HFFc6 (cell line): ENCODE measurements at places on chromosomes 5 and 9. TPM values are rescaled to one million over a fixed set of nuclear protein-coding genes. Genes with fewer than 3 reads are reported as not detected.

- no peak overlapping the region for H3K27ac ChIP-seq
- H3K27me3 ChIP-seq, result peaks cover 9% of the 10 kb centered on the region; the same call in 1 of the 2 replicates
- H3K4me3 ChIP-seq, result no peak overlapping the region
- no peaks in the 10 kb centered on the region for H3K36me3 ChIP-seq
- peaks cover 13% of the 10 kb centered on the region; the same call in 1 of the 2 replicates for H3K4me1 ChIP-seq
- peak; percentile 66 for DNase-seq
Observed at GRCh38 chr9:71604197-71605063, 163.9 kb downstream of the CEMIP2 start.

AKNA gene
- total RNA-seq, result 8.5 to 10.9 TPM (median 8.8 TPM) in 3 replicates

DNA sequence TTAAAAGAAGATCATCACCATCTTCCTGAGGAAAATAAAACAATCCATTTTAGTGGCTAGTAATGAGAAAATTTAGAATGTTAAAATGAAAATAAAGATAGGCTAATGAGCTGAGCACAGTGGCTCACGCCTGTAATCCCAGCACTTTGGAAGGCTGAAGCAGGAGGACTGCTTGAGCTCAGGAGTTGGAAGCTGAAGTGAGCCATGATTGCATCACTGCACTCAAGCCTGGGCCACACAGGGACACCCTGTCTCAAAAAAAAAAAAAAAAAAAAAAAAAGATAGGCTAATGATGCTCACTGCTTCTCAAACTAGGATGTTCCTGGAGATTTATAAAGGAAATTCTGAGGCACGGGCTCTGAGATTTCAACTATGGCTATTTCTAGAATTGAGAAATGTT is 50.3 kb downstream of the CPLANE1 start:
- H3K4me3 ChIP-seq, result no peak overlapping the region
- no peak for DNase-seq
- H3K36me3 ChIP-seq, result peaks cover 9% of the 10 kb centered on the region
- no peaks in the 10 kb centered on the region for H3K27me3 ChIP-seq

DNA sequence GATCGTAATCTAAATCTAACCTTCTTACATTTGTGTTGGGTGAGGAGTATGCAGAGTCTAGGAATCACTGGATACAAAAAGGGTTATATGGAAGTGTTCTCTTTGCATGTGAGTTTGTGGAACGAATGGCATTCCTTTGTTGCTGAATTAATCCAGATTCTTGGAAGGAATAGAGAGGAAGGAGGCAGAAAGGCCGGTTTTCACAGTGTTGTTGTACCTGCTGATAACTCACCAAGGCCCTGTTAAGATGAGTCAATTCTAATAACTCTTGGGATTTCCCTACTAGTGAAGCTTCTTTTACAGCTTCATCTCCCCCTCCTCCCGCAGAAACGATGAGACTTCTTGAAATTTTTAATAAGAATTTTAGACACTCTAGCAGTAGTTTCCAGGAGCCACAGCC is 84.0 kb downstream of the ZSWIM6 start:
- H3K36me3 ChIP-seq, result peaks cover 7% of the 10 kb centered on the region; the same call in 1 of the 2 replicates
- DNase-seq, result no peak
- 0 out of 2 replicates have a peak, but pooled peaks cover 5% of the 10 kb centered on the region for H3K27me3 ChIP-seq
- H3K4me3 ChIP-seq, result no peak overlapping the region
- peak overlapping the region; percentile 25; the same call in 1 of the 2 replicates for H3K27ac ChIP-seq

C9 gene
- 0.18 TPM in 1 of 2 replicates, not detected in the other for total RNA-seq

CRHBP gene
- not detected in 3 replicates for total RNA-seq

- no peak overlapping the region for H3K4me3 ChIP-seq
- H3K4me1 ChIP-seq, result peaks cover 7% of the 10 kb centered on the region
- H3K27me3 ChIP-seq, result peaks cover 10% of the 10 kb centered on the region
- no peak overlapping the region for H3K27ac ChIP-seq
- no peaks in the 10 kb centered on the region for H3K36me3 ChIP-seq
Observed at GRCh38 chr9:19922476-19923118, 133.8 kb upstream of the SLC24A2 start.

ARAP3 gene
- 9.0 to 15.5 TPM (median 10.1 TPM) in 3 replicates for total RNA-seq

GRCh38 chr5:177452688-177453638 is 6.3 kb downstream of the PRR7 start:
- no peak for DNase-seq
- peak overlapping the region; percentile 19; the same call in 1 of the 2 replicates for H3K4me3 ChIP-seq
- peaks cover 14% of the 10 kb centered on the region for H3K36me3 ChIP-seq

- peak overlapping the region; percentile 81 for H3K27ac ChIP-seq
- peaks cover 4% of the 10 kb centered on the region; the same call in 1 of the 2 replicates for H3K36me3 ChIP-seq
- peak overlapping the region; percentile 89 for H3K4me3 ChIP-seq
- H3K27me3 ChIP-seq, result peaks cover 2% of the 10 kb centered on the region
- peaks cover 43% of the 10 kb centered on the region for H3K4me1 ChIP-seq
Observed at GRCh38 chr5:131262953-131263541, 806 bp upstream of the CDC42SE2 start.

- no peaks in the 10 kb centered on the region for H3K4me1 ChIP-seq
- H3K27ac ChIP-seq, result no peak overlapping the region
- H3K27me3 ChIP-seq, result no peaks in the 10 kb centered on the region; the same call in none of the 2 replicates
- no peaks in the 10 kb centered on the region for H3K36me3 ChIP-seq
Observed at GRCh38 chr5:175743676-175744210, 85.9 kb downstream of the HRH2 start.

- H3K36me3 ChIP-seq, result peaks cover 17% of the 10 kb centered on the region
- no peak overlapping the region for H3K27ac ChIP-seq
- H3K27me3 ChIP-seq, result no peaks in the 10 kb centered on the region
- DNase-seq, result no peak
- H3K4me3 ChIP-seq, result no peak overlapping the region
- H3K4me1 ChIP-seq, result peaks cover 12% of the 10 kb centered on the region
Observed at GRCh38 chr5:176943816-176944215, 44.7 kb upstream of the HK3 start.

DNA sequence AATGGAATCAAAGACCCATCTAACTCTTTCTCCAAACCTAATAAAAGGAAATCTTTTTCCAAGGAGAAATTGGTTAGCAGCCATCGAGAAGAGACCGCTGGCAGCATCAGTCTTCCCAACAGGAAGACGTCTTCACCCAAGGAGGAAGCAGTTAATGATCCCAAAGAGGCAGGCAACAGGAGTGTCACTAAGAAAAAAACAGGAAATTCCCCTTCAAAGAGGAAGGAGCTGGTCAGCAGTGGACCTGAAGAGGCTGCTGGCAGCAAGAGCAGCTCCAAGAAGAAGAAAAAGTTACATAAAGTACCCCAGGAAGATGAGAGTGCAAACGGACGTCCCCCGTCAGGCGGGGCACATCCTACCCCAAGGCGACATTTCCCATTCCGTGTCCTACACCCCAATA is 143.7 kb downstream of the ELAVL2 start:
- DNase-seq, result no peak
- H3K4me1 ChIP-seq, result no peaks in the 10 kb centered on the region
- H3K36me3 ChIP-seq, result no peaks in the 10 kb centered on the region
- H3K27ac ChIP-seq, result no peak overlapping the region
- H3K4me3 ChIP-seq, result no peak overlapping the region

DNA sequence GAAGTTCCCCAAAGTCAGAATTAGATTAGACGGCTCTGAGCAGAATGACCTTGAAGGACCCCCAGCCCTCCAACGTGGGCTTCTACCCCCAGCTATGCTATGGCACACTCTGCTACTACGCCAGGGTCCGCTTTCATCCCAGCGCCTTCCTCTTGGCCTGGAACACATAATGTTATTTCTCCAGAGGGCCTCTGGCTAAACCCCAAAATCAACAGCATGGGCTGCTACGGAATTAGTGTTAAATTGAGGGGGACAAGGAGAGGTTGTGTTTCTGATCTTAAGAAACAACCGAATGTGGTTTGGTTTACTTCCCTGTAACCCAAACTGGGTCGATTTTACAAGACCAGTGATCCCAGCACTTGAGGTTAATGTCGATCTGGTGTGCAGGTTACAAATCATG is 97.1 kb downstream of the ZNF618 start:
- peaks cover 23% of the 10 kb centered on the region for H3K4me1 ChIP-seq
- no peak overlapping the region for H3K27ac ChIP-seq
- H3K36me3 ChIP-seq, result peaks cover 18% of the 10 kb centered on the region
- no peak for DNase-seq

GRCh38 chr5:15074651-15075050 is 203.1 kb upstream of the ANKH start:
- H3K36me3 ChIP-seq, result no peaks in the 10 kb centered on the region
- peaks cover 2% of the 10 kb centered on the region; the same call in 1 of the 2 replicates for H3K27me3 ChIP-seq
- DNase-seq, result no peak
- H3K4me1 ChIP-seq, result no peaks in the 10 kb centered on the region

PKN3 gene
- total RNA-seq, result 2.2 to 4.4 TPM (median 3.3 TPM) in 3 replicates

- H3K27ac ChIP-seq, result no peak overlapping the region
- H3K36me3 ChIP-seq, result no peaks in the 10 kb centered on the region
- DNase-seq, result no peak
- no peak overlapping the region for H3K4me3 ChIP-seq
Observed at GRCh38 chr9:35869621-35870216, 482 bp downstream of the OR13J1 start.

DNA sequence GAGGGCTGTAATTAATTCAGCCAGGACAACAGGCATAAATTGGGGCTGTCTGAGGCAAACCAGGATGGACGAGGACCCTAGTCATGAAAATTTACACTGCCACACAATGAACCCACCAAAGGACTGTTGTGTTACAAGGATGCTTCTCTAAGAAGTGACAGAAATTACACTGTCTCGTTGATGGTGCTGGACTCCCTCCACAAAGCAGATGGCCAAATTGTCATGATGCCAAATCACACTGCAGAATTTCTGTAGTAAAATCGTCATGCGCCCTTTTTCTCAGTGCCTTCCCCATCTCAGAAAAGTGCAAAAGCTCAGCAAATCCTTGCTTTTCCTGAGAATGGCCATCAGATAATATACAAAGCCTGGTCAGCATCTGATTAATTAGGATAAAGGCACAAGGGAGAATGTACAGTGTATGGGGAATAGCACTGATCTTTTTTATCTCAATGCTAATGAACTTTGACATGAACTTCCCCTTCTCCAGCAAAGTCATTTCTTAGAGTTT is 545.8 kb downstream of the CSNK1G3 start:
- DNase-seq, result no peak
- H3K4me1 ChIP-seq, result no peaks in the 10 kb centered on the region
- H3K4me3 ChIP-seq, result no peak overlapping the region; the same call in 1 of the 2 replicates
- no peaks in the 10 kb centered on the region; the same call in 1 of the 2 replicates for H3K27me3 ChIP-seq
- no peaks in the 10 kb centered on the region for H3K36me3 ChIP-seq
- H3K27ac ChIP-seq, result no peak overlapping the region

SPINK13 gene
- not detected in 3 replicates for total RNA-seq

RNF44 gene
- total RNA-seq, result 10.6 and 14.1 TPM in 2 replicates

SMIM33 gene
- total RNA-seq, result not detected in 3 replicates

ZNF354B gene
- 5.5 to 7.2 TPM (median 6.3 TPM) in 3 replicates for total RNA-seq

CARD19 gene
- 36.2 to 40.3 TPM (median 37.7 TPM) in 3 replicates for total RNA-seq

DNA sequence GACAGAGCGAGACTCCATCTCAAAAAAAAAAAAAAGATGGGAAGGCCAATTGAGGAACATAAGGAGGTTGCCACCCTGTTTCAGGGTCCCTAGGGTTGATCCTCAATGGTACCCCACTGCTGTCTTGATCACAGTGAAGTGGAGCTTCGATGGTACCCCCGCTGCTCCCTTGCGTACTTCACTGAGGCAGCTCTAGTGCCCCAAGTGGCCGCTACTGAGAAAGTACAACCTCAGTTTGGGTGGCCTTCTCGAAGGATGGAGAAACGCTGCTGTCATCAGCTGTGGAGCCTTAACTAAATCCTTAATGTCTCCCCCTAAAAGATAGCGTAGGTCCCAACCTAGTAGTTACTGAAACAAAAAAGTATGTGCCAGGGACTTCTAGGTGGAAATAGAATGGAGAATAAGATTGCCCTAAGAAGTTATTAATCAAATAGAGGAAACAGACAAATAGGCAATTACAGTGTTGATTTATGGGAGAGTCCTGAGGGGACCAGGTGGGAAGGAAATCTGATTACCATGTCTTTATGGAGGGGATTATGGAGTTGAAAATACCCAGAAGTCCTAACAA is 6.3 kb downstream of the TESK1 start:
- H3K4me3 ChIP-seq, result no peak overlapping the region
- no peak for DNase-seq
- H3K36me3 ChIP-seq, result peaks cover 4% of the 10 kb centered on the region
- no peak overlapping the region for H3K27ac ChIP-seq
- H3K27me3 ChIP-seq, result peaks cover 21% of the 10 kb centered on the region
- peaks cover 7% of the 10 kb centered on the region for H3K4me1 ChIP-seq

STKLD1 gene
- total RNA-seq, result 0.92 to 1.4 TPM (median 1.3 TPM) in 3 replicates

GARIN3 gene
- total RNA-seq, result not detected in 3 replicates

GRCh38 chr9:91177081-91177480 is 184.6 kb downstream of the AUH start:
- H3K27me3 ChIP-seq, result no peaks in the 10 kb centered on the region
- no peak for DNase-seq
- 0 out of 2 replicates have a peak overlapping the region, but pooled peaks have one; percentile 36 for H3K27ac ChIP-seq
- H3K4me1 ChIP-seq, result peaks cover 33% of the 10 kb centered on the region
- peaks cover 14% of the 10 kb centered on the region for H3K36me3 ChIP-seq
- H3K4me3 ChIP-seq, result no peak overlapping the region

DNA sequence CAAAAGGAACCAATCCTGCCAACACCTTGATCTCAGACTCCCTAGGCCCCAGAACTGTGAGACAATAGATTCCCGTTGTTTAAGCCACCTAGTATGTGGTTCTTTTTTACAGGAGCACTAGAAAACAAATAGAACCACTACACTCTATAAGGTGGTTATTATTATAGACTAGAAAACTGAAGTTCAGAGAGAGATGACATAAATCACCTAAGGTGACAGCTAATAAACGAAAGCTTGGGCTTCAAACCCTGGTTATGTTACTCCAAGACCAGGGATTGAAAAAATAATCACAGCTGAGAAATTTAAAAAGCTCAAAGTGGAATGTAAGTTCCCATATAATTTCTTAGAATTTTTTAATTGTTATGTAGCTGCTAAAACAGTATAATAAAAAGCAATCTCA is 716.2 kb upstream of the DMAC1 start:
- DNase-seq, result no peak
- H3K4me3 ChIP-seq, result no peak overlapping the region
- H3K27ac ChIP-seq, result no peak overlapping the region

INSL4 gene
- total RNA-seq, result not detected in 3 replicates

DNA sequence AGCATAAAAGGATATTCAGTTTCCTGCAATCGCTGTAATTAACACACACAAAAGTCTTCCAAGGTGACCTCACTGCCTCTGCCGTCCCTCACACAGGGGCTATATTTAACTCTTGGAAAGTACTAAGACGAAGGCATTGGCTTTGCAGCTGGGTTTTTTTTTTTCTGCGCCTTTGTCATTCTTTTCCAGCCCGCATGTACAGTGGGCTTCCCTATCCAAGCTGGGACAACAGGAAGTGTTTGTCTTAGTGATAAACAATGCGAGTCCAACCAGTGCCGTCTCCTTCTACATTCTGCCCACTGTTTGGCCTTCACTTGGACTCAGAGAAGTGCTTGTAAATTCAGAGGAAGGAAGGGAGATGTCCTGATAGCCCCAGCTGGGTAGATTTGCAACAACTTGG is 17.6 kb downstream of the AFAP1L1 start:
- no peaks in the 10 kb centered on the region for H3K36me3 ChIP-seq
- peaks cover 11% of the 10 kb centered on the region for H3K4me1 ChIP-seq
- no peak for DNase-seq
- H3K4me3 ChIP-seq, result no peak overlapping the region
- no peaks in the 10 kb centered on the region; the same call in 1 of the 2 replicates for H3K27me3 ChIP-seq

GRCh38 chr5:114358329-114358728 is 3.5 kb upstream of the KCNN2 start:
- DNase-seq, result no peak
- H3K4me1 ChIP-seq, result peaks cover 49% of the 10 kb centered on the region
- peak overlapping the region; percentile 1; the same call in 1 of the 2 replicates for H3K27ac ChIP-seq

SERF1B gene
- total RNA-seq, result 9.3 to 13.2 TPM (median 12.4 TPM) in 3 replicates
